Pulmonary artery endothelial cell (primary cell): ENCODE measurements at places on chromosomes 3 and 15.
A peak's percentile ranks its signal among the peaks of the same experiment; 100 is the strongest.

GRCh38 chr3:169836078-169836941 lies 23.6 kb upstream of the LRRC34 start:
- DNase-seq = no peak

GRCh38 chr3:129045675-129046036 lies 14.9 kb upstream of the GP9 start:
- no peak for DNase-seq

DNA sequence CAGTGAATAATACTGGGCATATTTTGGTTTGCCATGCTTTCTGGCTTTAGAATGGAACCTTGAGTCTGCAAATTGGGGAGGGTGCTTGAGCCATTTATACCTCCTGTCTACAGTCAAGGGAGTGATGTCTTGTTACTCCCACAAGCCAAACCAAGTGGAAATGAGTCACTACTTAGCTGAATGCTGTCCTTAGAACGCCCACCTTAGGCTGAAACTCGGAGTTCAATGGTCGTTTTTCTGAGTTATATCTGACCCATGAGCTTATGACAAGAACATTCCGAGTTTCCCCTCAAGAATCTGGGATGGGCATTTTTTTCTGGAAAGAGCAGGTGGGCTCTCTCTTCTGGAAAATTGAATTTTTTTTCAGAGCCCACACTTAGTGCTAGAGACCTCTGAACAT lies 17.4 kb upstream of the CLDN18 start:
- no peak for DNase-seq

DNA sequence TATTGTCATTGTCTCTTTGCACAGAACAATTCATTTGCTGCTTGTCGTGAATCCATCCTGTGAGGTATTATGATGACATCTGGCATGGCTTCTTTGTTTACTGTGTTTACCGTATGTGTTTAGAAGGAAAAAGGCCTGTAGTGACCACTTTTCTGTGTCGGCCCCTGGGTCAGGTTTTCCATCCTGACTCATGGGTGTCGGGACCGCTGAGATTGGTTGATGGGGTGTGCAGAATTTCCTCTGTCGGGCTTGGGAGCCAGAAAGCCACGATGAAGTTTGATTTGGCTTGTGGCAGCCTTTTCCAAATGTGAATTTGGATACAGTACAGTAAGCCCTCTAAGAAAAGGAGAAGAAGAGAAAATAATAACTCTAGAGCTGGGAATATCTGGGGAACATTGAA lies 113.5 kb downstream of the FNDC3B start:
- no peak for DNase-seq

DNA sequence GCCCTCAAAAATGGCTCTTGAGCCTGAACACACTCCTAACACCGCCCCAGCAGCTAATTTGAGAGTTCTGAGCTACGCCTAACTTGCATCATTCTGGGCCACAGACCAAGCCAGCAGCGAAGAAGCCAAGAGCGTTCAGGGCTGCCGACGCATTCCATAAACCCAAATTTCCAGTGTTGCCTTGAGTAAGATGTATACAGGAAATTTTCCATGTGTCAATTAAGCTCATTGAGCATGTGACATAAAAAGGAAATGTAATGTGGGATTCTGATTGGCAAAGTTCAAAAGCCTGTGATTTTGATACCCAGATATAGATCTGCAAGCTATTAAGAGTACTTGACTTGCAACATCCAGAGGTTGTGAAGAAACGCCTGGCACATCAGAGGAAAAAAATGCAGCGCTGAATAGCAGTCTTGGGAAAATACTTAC lies 148.6 kb upstream of the NR2F2 start:
- DNase-seq = no peak

- no peak for DNase-seq
Measured at GRCh38 chr3:155131104-155131503, 51.0 kb downstream of the MME start.

DNA sequence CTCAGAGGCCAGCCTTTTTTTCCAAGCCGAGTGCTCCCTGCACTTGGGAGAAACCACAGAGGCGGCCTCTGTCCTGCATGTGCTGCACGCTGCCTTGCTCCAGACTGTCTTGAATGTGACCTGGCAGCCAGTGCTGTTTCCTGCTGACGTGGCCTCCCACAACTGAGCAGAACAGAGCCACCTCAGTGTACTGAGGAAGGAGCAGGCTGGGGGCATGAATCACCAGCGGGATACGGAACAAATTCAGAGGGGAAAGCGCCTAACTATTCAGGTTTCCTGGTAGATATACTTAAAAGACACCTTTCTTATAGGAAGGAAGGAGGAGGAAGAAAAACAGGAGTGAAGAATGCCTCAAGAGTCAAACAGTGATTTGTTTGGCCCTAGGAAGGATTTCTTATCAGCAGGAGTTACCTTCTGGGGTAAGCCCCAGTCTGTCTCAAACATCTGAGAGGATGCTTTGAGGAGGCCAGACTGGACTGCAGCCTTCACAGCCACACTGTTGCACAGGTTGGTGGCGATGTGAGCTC lies 114.0 kb downstream of the FNDC3B start:
- DNase-seq = peak; percentile 95

DNA sequence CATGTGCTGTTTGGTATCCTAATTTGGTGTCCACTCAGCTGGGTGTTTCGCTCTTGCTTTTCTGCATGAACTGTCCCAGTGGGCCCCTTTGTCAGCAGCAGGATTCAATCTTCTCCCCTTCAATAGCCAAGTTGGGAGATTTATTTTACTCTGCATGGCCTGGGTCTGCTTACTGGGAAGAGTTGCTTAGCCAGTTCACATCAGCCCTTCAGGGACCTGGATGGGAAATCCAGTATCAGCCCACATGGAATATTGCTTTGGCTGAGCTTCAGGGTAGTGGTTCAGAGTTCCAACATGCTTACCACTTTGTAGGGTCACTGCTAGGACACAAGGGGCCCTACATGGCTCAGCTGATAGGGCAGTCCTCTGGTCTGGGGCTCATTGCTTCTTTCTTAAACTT lies 93.0 kb upstream of the BOC start:
- DNase-seq = no peak

- DNase-seq = no peak
Measured at GRCh38 chr15:39269821-39270220, 311.1 kb upstream of the THBS1 start.

- no peak for DNase-seq
Measured at GRCh38 chr15:79549196-79549595, 117.1 kb downstream of the MINAR1 start.

- DNase-seq = no peak
Measured at GRCh38 chr15:98904544-98904943, 103.0 kb downstream of the PGPEP1L start.

DNA sequence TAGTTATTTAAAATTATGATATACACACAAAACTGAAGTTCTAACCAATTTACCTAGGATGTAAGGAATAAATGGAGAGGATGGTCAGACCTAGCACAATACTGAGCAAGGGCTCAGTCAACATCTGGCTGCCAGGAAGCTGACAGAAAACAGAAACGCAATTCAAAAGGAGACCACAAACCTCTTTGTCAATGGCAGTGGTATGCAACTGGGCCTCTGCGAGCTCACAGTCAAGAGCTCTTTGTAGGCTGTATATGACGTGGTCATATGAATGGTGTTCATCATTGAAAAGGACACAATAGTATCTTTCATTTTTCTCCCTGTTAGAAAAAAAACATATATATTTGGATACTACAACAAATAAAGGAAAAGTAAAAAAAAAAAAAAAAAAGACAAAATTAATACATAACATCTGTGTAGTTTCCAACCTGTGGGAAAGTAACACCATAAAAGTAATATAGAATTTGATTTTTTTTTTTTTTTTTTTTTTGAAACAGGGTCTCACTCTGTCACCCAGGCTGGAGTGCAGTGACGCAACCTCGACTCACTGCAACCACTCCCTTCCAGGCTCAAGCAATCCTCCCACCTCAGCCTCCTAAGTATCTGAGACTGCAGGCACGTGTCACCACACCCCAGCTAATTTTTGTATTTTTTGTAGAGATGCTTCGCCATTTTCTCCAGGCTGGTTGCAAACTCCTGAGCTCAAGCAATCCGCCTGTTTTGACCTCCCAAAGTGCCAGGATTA lies 37.9 kb downstream of the UBR1 start:
- no peak for DNase-seq

- no peak for DNase-seq
Measured at GRCh38 chr15:98729446-98730042, 81.2 kb downstream of the IGF1R start.

DNA sequence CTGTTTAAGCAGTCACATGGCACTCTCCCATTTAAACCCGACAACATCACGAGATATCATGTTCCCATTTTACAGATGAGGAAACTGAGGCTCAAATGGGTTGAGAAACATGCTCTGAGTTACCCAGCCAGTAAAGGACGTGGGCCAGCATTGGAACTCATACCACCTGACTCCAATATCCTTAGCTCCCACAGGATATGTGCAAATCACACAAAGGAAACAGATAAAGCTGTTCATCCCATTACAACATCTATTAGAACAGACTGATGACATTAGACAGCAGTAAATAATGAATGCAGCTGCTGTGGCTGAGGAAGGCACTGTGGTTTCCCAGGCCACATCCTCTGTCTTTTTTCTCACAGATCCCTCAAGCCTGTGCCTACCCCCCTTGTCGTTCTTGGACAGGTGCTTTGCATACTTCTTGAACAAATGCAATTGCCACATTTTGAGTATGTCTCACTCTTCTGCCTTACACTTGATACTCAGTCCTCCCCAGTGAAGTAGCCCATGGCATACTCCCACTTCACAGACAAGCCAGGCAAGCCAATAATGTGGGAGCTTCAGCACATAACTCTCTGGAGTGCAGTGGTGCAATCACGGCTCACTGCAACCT lies 17.7 kb downstream of the FRMD4B start:
- no peak for DNase-seq

GRCh38 chr3:67384760-67385397 lies 269.5 kb downstream of the SUCLG2 start:
- DNase-seq = peak; percentile 10

- DNase-seq = no peak
Measured at GRCh38 chr3:157125101-157125500, 34.8 kb downstream of the CCNL1 start.

GRCh38 chr15:80426316-80426715 lies 22.1 kb downstream of the ARNT2 start:
- no peak for DNase-seq

DNA sequence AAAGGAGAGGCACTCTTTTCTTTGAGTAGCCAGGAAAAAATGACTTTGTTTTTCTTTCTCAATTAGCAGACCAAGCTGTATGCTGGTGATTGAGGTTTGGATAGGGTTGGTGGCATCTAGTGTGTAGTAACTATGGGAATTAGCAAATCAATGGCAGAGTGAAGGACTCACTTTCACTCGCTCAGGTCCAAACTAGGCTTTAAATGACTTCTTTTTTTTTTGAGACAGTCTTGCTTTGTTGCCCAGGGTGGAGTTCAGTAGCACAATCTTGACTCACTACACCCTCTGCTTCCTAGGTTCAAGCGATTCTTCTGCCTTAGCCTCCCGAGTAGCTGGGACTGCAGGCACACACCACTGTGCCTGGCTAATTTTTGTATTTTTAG lies 35.9 kb downstream of the PRKCI start:
- no peak for DNase-seq

DNA sequence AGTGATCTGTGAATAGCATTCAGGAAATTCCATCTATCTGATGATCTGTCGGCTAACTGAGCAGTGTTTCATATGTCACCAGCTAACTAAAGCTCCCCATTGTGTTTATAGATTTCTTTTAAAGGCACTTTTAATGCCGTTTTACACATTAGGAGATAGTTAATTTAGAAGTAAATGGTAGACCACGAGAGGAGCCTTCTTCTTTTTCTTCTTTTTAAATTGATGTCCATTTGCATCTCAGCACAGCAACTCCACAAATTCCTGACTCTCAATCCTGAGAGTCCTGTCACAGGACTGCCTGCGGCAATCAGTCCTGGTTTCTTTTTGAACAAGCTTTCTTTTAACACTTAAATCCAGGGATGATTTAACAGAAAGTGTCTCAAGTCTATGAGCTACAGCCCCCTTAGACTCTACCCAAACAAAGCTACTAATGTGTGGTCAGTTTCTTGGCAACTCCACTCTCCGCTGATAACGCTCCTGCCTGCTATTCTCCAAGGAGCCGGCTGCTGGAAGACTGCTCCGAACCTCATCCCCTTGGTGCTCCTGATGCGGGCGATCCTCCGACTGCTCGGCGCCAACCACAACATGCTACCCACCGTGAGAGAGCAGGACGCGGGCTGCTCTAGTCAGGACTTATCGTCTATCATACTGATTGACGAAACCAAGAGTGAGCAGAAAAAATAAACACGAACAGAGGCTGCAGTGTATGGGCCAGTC lies 421.4 kb downstream of the MECOM start:
- DNase-seq = peak; percentile 52

GRCh38 chr15:42392309-42393024 lies 33.2 kb downstream of the CAPN3 start:
- DNase-seq = no peak

DNA sequence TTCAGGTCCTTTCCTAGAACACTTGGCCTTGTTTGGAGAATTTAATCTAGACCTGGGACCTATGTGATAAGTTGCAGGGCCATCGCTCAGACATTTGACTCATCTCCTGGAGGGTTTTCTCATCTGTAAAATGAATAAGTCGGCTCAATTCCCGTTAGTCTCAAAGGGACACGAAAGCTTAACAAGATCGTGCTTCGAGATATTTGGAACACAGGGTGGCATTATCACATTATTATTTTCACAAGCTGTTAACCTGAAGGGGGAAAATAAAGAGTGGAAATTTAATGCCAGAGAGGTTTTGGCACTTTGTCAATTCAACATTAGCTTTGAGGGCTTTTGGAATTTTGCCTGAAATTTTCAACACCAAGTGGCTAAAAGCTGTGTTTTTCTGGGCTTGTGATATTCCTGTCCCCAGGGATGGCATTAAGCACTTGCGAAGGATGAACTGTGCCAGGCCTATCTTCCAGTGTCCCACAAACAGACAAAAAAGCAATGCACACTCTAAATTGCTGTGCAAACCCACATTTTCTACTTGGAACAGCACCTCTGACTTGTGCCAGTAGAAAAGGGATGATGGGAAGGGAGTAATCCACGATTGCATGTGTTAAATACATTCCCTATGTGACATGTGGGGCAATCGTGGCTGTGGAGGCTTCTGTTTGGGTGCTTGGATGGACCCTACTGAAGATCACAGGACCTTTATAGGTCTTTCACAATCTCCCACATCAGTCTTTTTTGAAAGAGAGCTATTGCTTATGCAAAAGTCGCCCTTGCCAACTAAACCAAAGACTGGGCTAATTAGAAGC lies 478.7 kb downstream of the MFSD1 start:
- DNase-seq = no peak
